ENCODE measurements at places on chromosomes 2 and 18.

DNA sequence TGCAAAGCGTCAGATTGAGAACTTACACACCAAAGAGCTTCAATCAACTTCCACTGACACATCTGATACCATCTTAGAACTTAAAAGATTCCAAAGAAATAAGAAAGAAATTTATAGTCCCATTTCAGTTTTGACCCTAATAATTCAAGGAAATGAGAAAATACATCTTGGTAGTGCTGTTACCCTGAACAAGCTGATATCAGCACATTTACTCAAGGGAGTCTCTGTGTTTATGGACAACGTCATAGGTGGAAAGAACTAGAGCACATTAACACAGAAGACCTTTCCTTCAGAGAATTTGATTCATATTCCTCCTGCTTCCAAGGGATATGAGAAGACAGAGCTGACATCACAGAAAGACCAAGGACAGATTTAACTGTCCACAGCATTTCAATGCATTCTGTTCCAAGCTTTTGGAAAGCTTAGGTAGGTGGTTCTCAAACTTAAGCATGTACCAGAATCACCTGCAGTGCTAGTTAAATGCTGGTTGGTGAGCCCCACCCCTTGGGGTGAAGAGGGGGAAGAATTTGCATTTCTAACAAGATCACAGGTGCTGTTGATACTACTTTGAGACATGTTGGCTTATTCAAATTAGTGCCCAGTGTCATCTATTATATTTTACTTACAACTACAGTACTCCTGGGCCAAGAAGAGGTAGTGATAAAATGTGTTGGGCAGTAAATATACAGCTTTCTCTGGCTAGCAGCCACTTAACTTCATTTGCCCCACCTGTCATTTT is 59.8 kb downstream of the LDAH start:
- no peak for DNase-seq

GRCh38 chr2:41720331-41721251 is 327.2 kb upstream of the PKDCC start:
- DNase-seq = no peak

- no peak for DNase-seq
These were observed 3.6 kb upstream of the SMARCAL1 start for GRCh38 chr2:216408426-216409290.

- no peak for DNase-seq
These were observed 385.7 kb downstream of the MBD2 start for GRCh38 chr18:53838746-53839145.

GRCh38 chr2:109162999-109163398 is 34.0 kb downstream of the SH3RF3 start:
- DNase-seq = no peak

- no peak for DNase-seq
These were observed 30.7 kb upstream of the IL1R1 start for GRCh38 chr2:102111823-102112222.

GRCh38 chr2:231704017-231704416 is 4.3 kb upstream of the PTMA start:
- no peak for DNase-seq

DNA sequence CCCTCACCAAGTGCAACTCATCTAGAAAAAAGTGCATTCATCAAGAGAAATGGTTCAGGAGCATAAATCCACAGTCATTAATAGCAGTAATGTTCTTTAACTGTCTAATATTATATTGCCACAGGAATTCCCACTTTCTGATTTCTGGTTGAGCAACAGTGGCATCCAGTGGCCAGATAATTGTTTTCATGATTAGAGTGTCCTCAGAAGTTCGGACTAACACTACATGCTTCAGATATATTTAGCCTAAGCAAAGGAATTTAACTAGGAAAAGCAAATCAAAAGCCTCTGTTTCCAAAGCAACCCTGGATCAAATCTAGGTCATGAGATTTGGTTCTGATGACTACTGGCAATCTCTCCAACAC is 9.8 kb upstream of the ERBB4 start:
- no peak for DNase-seq

- DNase-seq = no peak
These were observed 88.4 kb upstream of the SP3 start for GRCh38 chr2:174053355-174054151.

DNA sequence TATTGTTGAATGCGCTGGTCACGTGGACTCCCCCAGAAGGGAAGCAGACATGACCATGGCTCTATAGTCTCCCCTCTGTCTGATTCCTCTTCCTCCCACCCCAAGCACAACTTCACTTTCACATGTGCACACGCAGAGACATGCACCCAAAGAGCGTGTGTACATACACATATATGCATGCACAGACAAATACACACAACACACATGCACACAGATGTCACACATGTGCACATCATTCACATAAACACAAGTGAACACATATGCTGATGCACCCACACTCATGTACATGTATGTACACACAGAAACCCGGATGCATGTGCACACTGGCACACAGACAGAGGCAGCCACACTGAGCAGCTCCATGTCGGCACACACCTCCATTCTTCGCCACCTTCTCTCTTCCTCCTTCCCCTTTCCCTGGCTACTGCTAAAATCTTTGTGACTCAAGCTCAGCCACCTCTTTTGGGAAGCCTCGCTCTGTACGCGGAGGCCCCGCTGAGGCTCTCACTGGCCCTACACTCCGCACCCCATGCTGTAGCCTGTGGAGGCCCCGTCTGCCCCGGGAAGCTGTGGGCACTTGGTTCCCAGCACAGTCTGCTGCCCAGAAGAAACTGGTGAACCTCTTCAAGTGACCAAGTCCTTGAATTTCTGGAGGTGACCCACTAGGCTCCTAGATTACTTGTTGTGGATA is 101.6 kb upstream of the TEX51 start:
- DNase-seq = no peak

GRCh38 chr2:24859968-24860600 is 60.0 kb downstream of the ADCY3 start:
- DNase-seq = no peak

DNA sequence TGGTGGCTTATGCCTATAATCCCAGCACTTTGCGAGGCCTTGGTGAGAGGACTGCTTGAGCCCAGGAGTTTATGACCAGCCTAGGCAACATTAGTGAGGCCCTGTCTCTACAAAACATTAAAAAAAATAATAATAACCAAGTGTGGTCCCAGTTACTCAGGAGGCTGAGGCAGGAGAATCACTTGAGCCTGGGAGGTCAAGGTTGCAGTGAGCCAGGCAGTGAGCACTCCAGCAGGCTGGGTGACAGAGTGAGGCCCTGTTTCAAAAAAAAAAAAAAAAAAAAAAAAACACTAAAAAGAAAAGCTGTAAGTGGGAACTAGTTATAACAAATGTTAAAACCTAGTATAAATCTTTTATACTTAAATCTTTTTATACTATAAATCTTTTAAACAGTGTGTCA is 146.2 kb upstream of the ITGA4 start:
- DNase-seq = no peak

DNA sequence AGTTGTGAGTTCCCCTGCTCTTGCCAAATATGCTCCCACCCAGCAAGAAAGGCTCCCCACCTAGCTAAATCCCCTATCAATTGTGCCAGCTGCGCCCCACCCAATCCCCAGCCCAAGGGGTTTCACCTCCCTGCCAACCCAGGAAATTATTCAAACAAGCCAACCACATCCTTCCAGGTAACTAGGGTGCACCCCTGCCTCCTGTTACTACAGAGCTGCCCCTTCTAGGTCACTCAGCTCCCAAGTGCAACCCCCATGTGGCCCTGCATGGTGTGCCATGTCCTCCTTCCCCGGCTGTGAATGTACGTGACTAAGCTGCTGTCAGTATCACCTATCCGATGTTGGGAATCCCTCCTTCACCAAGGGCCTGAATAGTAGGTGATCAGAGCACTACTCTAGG is 91.2 kb upstream of the LDAH start:
- no peak for DNase-seq

- no peak for DNase-seq
These were observed 167.1 kb downstream of the SLC8A1 start for GRCh38 chr2:40284797-40285196.

DNA sequence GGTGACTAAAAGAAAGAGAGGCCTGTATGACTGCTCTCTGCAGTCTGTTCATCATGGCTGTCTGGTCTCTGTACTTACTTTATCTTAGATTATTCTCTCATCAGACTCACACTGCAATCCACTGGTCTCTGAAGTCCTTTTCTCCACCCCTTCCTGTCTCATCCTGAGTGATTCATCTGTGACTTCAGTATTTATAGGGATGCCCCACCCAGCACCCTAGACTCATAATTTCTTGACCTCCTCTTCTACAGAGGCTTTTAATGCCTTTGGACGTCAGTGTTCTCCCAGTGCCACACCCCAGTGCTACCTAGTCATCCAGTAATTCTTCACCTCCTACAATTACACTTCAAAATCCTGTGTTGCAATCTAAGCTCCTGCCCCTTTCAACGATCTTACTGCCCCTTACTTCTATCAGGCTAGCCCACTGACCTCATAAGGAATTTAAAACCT is 14.9 kb upstream of the ITPRID2 start:
- DNase-seq = no peak

DNA sequence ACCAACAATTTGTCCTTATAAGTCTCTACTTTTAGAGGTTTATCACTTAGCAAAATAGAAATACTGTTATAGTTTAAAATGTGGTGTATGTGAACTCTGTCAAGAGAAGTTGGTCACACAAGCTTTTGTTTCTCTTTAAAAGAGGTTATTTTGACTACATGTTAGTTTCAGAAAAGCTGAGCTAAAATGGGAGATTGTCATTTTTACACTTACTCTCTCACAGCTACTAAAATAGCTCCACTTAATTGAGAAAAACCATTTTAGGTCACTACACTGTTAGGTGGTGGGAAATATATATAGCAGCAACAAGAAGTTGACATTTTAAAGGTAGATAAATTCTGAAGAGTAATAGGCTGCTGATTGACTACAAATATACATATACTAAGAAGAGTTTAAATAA is 161.5 kb upstream of the KCNJ3 start:
- DNase-seq = no peak

GRCh38 chr2:235201756-235202155 is 249.9 kb downstream of the SH3BP4 start:
- DNase-seq = no peak

DNA sequence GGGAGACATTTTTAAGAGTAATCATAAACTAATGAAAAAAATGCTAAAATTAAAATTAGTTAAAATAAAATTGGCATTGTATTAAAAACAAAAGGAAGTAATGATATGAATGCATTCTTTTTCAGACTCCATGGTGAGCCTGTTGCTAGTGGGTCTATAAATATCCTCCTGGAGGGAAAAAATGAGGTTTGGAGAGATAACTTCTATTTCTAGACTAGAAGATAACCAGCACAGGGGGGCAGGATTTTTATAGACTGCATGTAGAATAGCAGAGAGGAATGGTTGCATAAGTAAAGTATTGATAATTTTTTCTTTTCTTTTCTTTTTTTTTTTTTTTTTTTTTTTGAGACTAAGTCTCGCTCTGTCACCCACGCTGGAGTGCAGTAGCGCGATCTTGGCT is 835.8 kb upstream of the VRK2 start:
- DNase-seq = no peak

DNA sequence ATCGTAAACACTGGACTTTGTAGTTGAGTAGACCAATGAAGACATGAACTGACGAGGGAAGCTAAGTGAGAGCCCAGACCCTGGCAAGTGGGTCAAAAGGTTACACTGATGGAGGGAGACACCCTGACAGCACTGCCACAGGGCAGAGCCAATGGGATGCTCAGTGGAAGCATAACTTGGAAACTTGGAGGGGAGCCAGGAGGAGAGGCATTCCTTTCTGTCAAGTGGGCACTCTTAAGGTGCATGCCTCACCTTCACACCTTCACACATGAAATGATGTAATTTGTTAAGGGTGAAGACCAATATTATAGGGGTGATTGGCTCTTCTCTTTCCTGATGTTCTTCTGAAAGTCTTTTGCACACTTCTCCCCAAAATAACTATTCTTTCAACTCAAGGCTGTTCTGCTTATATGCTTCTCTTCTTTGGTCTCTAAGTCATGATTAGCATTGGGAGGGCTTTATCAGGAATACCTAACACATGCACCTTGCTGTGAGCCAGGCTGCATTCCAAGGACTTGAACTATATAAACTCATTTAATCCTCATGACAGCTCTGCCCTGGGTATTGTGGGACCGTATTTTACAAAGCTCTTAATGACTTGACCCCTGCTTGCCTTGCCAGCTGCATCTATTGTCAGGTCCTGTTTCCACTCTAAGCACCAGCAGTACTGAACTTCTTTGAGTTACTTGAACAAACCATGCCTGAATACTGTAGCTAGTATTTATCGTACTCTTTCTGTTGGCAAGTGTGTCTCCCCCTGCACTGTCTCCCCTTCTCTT is 19.0 kb downstream of the RPL37A start:
- DNase-seq = no peak

All from AG04449 (cell line).